ENCODE measurements at places on chromosomes 6 and 20. TPM values are rescaled to one million over a fixed set of nuclear protein-coding genes. Genes with fewer than 3 reads are reported as not detected.

GRCh38 chr20:8344631-8345030 lies 212.6 kb downstream of the PLCB1 start:
- H3K4me3 ChIP-seq = no peak overlapping the region
- peak overlapping the region; percentile 32 for H3K27ac ChIP-seq
- peaks cover 36% of the 10 kb centered on the region for H3K4me1 ChIP-seq
- no peaks in the 10 kb centered on the region for H3K27me3 ChIP-seq
- no peak for DNase-seq

The ID4 gene
- total RNA-seq = 5.3 TPM

DNA sequence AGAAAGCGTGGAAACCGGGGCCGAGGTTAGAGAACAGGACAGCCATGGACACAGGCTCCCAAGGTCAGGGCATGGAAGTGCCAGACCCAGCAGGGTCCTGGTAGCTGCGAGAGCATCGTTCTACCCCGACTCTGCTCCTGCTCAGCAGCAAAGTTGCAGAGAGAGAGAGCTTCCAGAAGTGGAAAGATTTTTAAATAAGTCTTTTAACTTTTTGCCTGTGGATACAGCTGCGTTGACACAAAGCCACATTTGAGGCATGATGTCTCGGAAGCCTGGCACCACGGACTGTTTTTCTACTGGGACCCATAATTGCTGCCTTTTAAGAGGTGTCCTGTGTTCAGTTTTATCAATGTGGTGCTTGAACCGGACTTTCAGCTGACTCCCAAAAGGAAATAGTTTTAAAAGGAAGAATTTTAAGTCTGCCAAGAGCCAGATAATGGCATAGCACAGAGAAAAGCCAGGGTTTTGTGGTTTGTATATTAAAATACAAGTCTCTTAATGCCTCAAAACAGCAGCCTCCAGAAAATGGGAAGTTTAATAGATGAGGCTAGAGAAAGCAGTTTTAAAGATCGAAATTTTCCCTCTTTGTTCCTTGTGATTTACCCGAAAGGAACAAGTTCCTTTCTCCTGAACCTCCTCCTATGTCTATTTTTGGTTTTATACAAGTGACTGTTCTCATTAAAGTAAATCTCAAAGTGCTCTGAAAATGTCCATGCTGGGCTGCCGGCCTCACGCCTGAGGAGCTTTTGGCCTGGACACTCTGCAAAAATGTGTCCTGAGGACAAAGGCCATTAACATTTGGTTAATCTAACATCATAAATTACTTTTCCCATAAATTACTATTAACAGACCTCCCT lies 91.5 kb downstream of the RIN2 start:
- H3K4me3 ChIP-seq = no peak overlapping the region
- peak overlapping the region; percentile 77 for H3K27ac ChIP-seq
- no peaks in the 10 kb centered on the region for H3K27me3 ChIP-seq
- no peak for DNase-seq
- no peaks in the 10 kb centered on the region for H3K36me3 ChIP-seq

GRCh38 chr6:139533171-139533570 lies 158.7 kb upstream of the CITED2 start:
- H3K36me3 ChIP-seq = no peaks in the 10 kb centered on the region
- H3K4me1 ChIP-seq = peaks cover 38% of the 10 kb centered on the region

GRCh38 chr6:30572148-30572547 lies 906 bp downstream of the ABCF1 start:
- peaks cover 2% of the 10 kb centered on the region for H3K36me3 ChIP-seq
- H3K27me3 ChIP-seq = no peaks in the 10 kb centered on the region
- peak overlapping the region; percentile 84 for H3K27ac ChIP-seq
- DNase-seq = no peak
- peaks cover 29% of the 10 kb centered on the region for H3K4me1 ChIP-seq

- H3K36me3 ChIP-seq = no peaks in the 10 kb centered on the region
- no peaks in the 10 kb centered on the region for H3K27me3 ChIP-seq
- H3K4me3 ChIP-seq = no peak overlapping the region
- H3K27ac ChIP-seq = no peak overlapping the region
Measured at GRCh38 chr6:47303861-47304260, 5.8 kb downstream of the TNFRSF21 start.

GRCh38 chr20:62011938-62012534 lies 53.6 kb downstream of the TAF4 start:
- no peak overlapping the region for H3K27ac ChIP-seq
- H3K27me3 ChIP-seq = no peaks in the 10 kb centered on the region
- DNase-seq = no peak
- H3K4me1 ChIP-seq = peaks cover 10% of the 10 kb centered on the region
- H3K4me3 ChIP-seq = no peak overlapping the region
- peaks cover 66% of the 10 kb centered on the region for H3K36me3 ChIP-seq
